ENCODE measurements at places on chromosomes 4 and X. TPM values are rescaled to one million over a fixed set of nuclear protein-coding genes. Genes with fewer than 3 reads are reported as not detected.

- H3K27me3 ChIP-seq, result no peaks in the 10 kb centered on the region
- peaks cover 27% of the 10 kb centered on the region for H3K4me1 ChIP-seq
- peak; percentile 81 for DNase-seq
Measured at GRCh38 chr4:98642991-98643426, 15.4 kb downstream of the TSPAN5 start.

GRCh38 chr4:56326363-56326762 is 60.9 kb downstream of the AASDH start:
- H3K27ac ChIP-seq, result no peak overlapping the region
- DNase-seq, result no peak
- H3K4me1 ChIP-seq, result peaks cover 4% of the 10 kb centered on the region

- H3K4me1 ChIP-seq, result no peaks in the 10 kb centered on the region
- no peak for DNase-seq
- H3K27me3 ChIP-seq, result no peaks in the 10 kb centered on the region
- no peak overlapping the region for H3K4me3 ChIP-seq
Measured at GRCh38 chr4:61996943-61997342, 796.8 kb downstream of the ADGRL3 start.

GRCh38 chr4:10078481-10079233 is 37.9 kb downstream of the WDR1 start:
- peak overlapping the region; percentile 29 for H3K27ac ChIP-seq
- H3K4me1 ChIP-seq, result peaks cover 18% of the 10 kb centered on the region
- DNase-seq, result no peak
- H3K36me3 ChIP-seq, result peaks cover 87% of the 10 kb centered on the region
- H3K4me3 ChIP-seq, result no peak overlapping the region

GRCh38 chr4:140238351-140239056 is 84.5 kb upstream of the MAML3 start:
- H3K36me3 ChIP-seq, result no peaks in the 10 kb centered on the region
- peak overlapping the region; percentile 52 for H3K27ac ChIP-seq
- H3K4me3 ChIP-seq, result no peak overlapping the region

GRCh38 chr4:107997794-107998193 is 8.1 kb downstream of the HADH start:
- no peaks in the 10 kb centered on the region for H3K27me3 ChIP-seq
- DNase-seq, result no peak

DNA sequence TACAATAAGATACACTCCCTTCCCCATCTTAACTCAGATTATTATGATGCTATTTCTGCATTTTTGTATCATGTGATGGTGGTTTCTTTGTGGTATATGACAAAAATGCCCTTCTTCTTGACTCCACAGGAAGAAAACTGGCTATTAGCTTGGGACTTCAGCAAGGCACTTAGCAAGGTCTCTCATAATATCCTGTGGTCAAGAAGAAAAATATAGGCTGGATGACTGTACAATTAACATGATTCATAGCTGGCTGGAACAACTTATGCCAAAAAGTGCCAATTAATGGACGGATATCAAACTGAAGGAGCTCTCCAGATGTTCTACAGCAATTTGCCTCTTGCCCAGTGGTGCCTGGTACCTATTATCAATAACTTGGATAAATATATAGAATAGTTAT is 2.3 kb upstream of the MID1IP1 start:
- no peak overlapping the region for H3K4me3 ChIP-seq
- no peaks in the 10 kb centered on the region for H3K27me3 ChIP-seq
- peak; percentile 85 for DNase-seq
- H3K4me1 ChIP-seq, result peaks cover 18% of the 10 kb centered on the region

DNA sequence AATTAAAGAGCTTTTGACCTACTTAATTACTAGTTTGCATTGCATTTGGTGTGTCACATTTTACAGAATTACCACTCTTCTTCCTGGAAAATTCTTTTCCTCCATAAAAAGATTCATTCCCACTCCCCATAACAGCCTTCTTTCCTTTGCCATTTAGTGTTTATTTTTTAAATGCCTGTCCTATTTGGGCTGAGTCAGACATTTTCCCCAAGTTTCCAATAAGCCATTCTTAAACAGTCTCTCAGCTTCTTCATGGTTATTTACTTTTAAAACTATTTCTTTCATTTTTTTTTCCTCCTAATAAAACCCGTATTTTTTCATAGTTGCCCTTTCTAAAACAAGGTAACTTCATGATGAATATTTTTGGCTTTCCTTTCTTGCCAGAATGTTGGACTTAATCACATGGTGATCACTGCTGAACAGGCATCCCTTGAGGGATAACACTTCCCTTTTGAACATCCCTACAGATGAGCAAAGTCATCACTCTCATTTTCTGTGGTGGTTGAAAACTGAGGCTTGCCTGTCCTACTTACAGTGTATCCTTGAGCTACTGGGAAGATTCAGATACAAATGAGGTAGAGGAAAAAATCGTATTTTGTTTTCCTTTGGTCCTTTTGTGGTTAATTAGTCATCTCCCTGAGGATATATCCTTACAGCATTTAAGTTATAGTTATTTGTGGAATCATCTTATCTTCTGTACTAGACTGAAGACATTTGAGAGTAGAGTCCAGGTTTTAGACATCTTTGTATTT is 520.5 kb upstream of the NR3C2 start:
- no peaks in the 10 kb centered on the region for H3K36me3 ChIP-seq
- no peaks in the 10 kb centered on the region for H3K27me3 ChIP-seq
- H3K4me1 ChIP-seq, result peaks cover 5% of the 10 kb centered on the region
- no peak overlapping the region for H3K4me3 ChIP-seq
- H3K27ac ChIP-seq, result peak overlapping the region; percentile 23

The FABP2 gene
- not detected for total RNA-seq

The TMPRSS11F gene
- not detected for total RNA-seq

The CPE gene
- 385 TPM for total RNA-seq

The NWD2 gene
- not detected for total RNA-seq

The CXorf49 gene
- total RNA-seq, result not detected

The PLXNB3 gene
- total RNA-seq, result 5.3 TPM

The AMBN gene
- total RNA-seq, result not detected

The TNIP3 gene
- total RNA-seq, result 0.14 TPM

The PDZD4 gene
- total RNA-seq, result 9.9 TPM

The NSUN7 gene
- 2.1 TPM for total RNA-seq

The AKAP4 gene
- total RNA-seq, result not detected

The PAGE1 gene
- total RNA-seq, result not detected
